ENCODE measurements at places on chromosomes 2 and 18.

GRCh38 chr2:105090091-105090490 lies 52.2 kb downstream of the MRPS9 start:
- DNase-seq: no peak

- DNase-seq: no peak
Observed at GRCh38 chr2:33372940-33373553, 103.4 kb upstream of the RASGRP3 start.

DNA sequence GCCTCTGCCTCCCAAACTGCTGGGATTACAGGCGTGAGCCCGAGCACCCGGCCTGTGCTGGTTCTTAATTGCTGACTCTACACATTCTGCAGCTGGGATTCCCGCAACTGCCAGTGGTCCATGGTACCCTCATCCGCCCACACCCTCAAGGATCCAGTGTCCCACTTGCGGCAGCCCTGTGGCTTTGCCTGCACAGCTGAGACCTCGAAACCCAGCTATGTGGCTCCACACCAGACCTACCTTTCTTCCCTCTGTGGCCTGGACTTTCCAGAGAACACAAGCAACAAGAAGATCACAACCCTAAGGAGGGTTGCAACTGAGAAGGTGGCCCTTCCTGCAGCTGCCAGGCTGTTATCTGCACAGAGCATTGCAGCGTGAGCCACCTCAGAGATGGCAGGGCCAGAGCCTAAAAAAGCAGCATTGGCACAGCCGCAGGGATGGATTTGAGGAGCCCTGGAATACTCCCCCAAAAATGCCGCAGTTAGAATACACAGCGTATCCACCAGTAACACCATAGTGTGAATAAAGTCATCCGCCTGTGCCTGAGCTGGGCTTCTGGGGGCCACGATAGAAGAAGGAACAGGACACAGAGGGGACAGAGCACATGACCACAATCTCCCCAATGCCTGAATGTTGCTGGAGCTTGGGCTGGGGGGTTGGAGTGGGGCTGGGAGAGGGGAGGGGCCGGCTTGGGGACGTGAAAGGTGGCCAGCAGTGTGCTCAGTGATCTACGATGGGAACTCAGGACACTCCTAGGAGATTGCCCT lies 1.9 kb downstream of the GPR55 start:
- no peak for DNase-seq

- no peak for DNase-seq
Observed at GRCh38 chr2:132937629-132938028, 267.6 kb upstream of the LYPD1 start.

DNA sequence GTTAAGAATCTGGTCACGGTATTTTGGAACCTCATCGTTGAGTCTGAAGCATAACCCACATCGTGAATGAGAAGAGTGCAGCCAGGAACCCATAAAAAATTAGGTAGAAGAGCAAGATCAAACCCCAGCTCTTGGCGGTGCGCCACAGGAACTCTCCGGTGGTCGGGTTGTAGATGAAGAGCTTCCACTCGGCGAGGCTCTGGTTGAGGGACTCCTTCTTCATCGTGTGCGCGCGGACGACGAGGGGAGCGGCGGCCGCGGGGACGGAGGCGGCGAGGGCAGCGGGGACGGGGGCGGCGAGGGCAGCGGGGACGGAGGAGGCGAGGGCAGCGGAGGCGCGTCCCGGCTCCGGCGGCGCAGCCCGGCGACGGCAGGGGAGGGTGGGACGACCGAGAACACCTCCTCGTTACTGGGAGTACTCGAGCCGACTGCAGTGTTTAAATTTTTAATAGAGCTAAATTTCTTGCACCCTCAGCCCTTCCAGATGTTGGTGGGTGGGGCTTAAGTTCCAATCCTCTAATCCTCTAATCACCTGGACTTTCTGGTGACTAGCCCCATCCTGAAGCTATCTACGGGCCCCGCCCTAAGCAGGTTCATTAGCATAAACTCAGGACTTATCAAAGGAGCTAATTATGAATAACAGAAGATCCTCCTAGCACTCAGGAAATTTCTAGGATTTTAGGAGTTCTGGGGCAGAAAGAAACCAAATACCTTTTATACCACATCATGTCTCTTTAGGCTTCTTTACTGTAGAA lies 20.4 kb upstream of the PAPOLG start:
- no peak for DNase-seq

GRCh38 chr2:219368690-219369191 lies 19.0 kb downstream of the DNPEP start:
- no peak for DNase-seq

DNA sequence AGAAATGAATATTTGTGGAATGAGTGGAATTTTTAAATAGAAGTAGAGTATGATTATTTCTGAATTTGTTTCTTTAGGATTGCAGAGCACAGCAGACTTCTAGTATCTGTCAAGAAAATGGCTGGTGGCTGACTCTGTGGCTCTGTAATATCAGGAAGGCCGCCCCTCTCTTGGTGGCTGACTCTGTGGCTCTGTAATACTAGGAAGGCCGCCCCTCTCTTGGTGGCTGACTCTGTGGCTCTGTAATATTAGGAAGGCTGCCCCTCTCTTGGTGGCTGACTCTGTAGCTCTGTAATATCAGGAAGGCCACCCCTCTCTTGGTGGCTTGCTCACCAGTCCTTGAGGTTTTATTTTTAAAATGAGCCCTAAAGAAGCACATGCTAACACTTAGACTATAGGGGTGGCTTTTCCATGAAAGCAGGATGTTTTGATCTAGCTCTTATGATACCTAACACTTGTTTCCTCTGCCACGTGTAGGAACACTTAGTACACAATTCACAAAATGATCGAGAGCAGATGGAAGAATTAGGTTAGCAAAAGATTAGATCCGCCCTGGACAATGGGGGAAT lies 85.1 kb upstream of the TTC39C start:
- no peak for DNase-seq

DNA sequence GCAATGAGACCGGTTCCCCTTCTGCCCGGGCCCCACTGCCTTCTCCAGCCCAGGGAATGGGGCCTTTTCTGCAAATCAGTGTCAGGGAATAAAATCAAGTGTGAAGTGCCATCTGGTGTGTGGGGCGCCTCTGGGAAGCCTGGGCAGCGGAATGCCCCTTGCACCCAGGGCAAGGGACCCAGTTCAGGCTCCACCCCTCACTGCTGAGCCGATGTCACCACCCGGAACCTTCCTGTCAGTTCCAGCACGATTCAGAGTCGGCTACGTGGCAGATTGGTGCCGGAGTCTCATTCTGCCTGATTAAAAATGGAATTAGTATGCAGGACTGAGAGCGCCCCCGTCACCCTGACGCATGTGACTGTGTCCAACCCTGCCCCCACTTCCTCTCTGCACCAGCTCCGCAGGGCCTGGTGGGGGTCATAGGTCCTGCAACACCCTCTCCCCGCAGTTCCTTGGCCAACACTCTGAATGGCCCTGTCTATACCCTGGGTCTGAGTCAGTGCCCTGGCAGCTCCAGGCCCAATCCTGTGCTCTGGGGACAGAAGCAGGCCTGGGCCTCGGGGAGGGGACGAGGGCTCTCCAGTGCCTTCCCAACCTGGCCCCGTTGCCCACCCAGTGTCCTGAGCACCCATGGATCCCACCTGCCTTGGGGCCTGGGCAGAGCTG lies 8.2 kb upstream of the ALPI start:
- DNase-seq: no peak

Data from stimulated activated CD8-positive, alpha-beta memory T cell treated with anti-CD3 and anti-CD28 coated beads, Interleukin-2, amount 100 ng/mL, for 1 hour (primary cell).